ENCODE measurements at places on chromosomes 16 and 17.

GRCh38 chr16:87694441-87695125 is 71.2 kb downstream of the KLHDC4 start:
- no peak for DNase-seq

GRCh38 chr17:50440172-50440837 is 14.3 kb downstream of the ACSF2 start:
- no peak for DNase-seq

DNA sequence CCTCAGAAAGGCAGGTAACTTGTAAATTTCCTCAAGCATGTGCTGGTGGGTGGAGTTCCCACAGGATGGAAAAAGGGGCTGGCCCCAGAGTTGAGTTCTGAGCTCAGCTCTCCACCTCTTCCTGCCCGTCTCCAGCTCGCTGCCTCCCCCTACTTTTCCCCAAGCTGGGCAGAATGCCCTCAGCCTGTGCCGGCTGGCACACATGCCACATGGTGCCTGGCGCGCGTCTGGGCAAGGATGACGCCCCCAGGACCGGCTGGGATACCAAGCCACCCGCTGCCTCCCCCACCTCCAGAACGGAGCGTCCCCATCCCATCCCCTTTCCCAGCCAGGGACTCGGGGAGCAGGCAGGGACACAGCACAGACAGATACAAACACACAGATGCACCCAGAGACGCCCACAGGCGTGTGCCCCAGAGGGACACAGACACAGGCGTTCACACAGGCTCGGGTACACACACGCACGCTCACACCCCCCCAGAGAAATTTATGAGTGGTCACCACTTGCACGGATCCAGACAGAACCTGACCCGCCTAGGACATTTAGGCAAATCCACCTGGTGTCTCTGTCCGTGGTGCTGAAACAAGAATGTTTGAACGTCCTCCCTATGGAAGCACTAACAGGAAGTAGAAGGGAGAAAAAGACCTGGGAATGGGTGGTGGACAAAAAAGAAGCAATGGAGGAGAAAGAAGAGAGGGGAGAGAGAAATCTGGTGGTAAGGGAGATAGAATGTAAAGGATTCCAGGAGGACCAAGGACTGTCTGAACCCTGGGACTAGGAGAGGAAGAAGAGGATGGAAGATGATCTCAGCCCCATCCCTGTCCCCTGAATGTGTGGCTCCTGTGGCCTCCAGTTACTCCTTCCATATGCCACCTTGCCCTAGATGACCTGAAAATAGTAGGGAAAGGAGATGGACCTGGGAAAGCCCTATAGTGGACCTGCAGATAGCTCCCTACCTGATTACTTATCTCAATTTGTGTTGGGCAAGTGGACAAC is 15.5 kb downstream of the NEUROD2 start:
- no peak for DNase-seq

- no peak for DNase-seq
These were observed 457.9 kb upstream of the DYNLRB2 start for GRCh38 chr16:80082906-80083305.

GRCh38 chr16:27311448-27311830 is 2.3 kb upstream of the IL4R start:
- no peak for DNase-seq

DNA sequence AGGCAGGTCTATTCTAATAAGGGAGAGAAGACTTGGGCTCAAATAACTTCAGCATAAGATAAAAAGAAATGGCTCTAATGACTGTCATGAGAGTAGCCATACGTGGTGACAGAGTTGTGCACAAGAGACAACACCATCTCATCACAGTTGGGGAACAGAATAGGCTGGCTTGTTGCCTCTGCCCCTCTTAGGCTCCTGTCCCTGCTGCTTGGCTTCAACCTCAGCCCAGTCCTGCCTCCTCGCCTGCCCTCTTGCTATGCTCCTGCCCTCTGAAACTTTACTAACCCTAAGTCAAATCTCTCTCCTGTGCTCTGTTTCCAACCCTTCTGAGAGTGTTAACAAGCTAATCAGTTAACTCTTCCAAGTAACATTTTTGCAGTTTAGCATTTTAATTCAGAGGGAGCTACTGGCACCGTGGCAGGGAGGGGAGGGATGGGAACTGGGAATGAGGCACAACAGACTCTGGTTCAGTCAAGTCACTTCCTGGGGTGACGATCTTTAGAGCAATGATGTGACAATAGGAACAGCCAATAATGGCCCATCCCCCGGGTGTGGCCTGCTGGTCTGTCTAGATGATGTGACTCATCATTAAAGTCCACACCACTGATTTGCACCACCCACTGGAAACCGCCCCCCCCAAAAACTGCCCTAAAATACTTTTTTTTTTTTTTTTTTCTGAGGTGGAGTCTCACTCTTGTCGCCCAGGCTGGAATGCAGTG is 35.5 kb downstream of the DNAH17 start:
- DNase-seq = no peak

DNA sequence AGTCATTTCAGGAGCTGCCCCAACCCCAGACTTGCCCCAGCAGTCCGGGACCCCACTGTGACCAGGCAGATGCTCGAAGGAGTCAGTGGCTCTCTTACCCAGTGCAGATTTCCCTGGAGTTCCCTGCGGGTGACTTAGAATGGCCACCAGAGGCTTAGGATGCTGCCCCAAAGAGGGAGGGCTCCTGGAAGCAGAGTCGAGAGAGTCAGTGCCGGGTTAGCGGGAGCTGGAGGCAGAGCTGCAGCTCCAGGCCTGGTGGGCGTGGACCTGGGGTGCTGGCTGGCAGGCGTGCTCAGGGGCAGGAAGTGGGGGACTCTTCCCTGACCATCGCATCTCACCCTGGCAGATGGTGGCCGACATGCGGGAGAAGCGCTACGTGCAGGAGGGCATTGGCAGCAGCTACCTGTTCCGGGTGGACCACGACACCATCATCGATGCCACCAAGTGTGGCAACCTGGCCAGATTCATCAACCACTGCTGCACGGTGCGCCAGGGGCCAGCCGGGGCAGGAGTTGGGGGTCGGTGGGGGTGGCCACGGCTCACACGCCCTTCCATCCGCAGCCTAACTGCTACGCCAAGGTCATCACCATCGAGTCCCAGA is 1.6 kb upstream of the HSD3B7 start:
- DNase-seq = no peak

DNA sequence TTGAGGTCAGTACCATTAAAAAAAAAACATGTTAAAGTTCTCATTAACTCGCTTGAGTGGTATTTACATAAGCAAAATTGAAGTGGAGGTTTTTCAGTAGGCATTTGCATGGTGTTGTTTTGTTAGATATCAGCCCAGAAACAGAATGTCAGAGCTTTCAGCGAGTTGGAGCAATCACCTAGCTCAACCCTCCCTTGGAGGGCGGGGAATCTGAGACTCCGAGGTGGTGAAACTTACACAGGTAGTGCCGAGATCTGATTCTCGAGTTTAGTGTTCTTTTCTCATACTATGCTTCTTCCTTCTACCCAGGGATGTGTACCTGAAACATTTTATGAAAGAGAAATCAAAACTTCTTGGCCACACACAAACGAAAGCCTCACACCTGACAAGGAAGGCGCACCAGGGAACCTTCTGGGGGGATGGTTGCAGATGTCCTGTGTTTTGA is 6.6 kb downstream of the SEC14L1 start:
- DNase-seq = no peak

GRCh38 chr16:20084624-20085226 is 11.0 kb upstream of the GPR139 start:
- no peak for DNase-seq

- no peak for DNase-seq
These were observed 605 bp upstream of the ABAT start for GRCh38 chr16:8673611-8674412.

GRCh38 chr16:22685459-22685830 is 128.5 kb upstream of the HS3ST2 start:
- no peak for DNase-seq

DNA sequence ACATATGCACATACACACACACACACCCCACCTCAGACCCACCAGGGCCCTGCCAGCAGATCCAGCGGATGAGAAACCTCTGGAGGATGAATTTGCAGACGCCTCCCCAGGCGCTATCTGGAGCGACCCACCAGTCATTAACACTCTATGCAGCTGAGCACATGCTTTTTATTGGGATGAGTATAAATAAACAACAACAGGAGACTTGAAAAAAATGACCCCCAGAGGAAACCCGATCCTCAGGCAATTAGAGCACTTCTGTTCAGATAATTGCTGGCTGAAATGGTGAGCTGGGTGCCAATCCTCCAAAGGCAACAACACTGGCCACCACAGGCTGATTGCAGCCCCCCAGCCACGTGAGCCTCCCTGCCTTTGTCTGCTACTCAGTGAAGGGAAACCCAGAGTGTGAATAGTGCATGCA is 32.9 kb downstream of the DYNLRB2 start:
- DNase-seq = no peak

DNA sequence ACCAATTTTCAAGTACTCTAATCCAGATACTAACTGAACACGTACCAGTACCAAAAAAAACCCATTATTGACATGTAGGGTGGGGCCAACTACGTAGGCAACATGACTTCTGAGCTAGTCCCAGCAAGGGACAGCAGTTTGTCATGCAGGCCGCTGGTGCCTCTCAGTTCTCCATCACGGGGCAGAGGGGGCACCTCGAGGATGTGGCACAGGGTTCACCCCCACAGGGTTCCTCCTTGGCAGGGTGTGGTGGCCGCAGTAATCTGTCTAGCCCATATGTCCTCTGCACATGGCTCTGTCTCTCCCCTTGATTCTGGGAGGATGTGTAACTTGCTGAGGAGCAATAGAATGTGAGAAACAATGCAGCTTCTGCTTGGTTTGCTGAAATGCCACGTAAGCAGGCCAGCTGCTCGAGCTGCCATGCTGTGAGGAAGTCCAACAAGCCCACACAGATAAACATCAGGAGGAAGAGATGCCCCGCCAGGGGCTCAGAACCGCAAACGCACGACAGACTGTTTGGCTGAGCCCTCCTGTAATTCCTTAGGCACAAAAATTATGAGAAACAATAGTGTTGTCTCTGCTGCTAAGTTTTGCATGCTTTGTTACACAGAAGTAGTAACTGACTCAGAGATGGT is 62.4 kb downstream of the NT5M start:
- DNase-seq = no peak

- DNase-seq = peak; percentile 47
These were observed 204.5 kb upstream of the RPL38 start for GRCh38 chr17:73998653-73999645.

GRCh38 chr17:43599835-43600234 is 53.7 kb upstream of the ETV4 start:
- no peak for DNase-seq

DNA sequence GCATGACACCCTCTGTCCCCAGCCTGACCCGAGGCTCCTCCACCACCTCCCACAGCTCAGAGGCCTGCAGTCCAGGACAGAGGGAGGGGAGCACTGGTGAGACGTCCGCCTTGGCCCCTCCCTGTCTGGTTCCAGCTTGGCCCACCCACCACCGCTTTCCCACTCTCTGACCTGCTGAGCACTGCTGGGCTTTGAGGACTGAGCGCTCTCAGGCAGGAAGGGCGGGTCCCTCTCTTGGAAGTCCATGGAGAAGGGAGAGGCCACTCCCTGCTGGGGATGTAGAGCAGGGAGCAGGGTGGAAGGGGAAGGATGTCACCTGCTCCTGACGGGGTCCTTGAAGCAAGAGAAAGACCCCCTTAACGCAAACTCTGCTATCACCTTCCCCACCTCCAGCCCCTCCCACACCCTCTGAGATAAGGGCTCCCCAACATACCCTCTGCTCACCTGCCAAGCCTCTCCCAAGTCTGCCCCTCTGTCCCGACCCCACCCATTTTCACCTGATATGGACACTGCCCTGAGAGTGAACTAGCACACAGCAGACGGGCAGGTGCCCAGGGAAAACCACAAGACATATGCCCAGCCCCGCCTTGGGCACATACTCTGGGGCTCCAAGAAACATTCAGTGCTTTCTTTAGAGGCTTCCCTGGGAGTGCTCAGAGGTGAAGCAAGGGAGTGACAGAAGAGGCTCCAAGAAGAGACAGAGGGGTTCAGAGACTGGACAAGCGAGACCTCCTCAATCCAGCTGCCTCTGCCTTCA is 1.4 kb downstream of the OSBPL7 start:
- DNase-seq = no peak

DNA sequence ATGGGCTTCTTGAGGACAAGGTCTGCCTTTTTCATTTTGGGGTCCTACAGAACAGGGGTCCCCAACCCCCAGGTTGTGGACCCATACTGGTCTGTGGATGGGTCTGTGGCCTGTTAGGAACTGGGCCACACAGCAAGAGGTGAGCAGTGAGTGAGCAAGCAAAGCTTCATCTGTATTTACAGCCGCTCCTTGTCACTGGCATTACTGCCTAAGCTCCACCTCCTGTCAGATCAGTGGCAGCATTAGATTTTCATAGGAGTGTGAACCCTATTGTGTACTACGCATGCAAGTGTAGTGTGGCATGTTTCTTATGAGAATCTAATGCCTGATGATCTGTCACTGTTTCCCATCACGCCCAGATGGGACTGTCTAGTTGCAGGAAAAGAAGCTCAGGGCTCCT is 33.9 kb downstream of the ERN1 start:
- no peak for DNase-seq

DNA sequence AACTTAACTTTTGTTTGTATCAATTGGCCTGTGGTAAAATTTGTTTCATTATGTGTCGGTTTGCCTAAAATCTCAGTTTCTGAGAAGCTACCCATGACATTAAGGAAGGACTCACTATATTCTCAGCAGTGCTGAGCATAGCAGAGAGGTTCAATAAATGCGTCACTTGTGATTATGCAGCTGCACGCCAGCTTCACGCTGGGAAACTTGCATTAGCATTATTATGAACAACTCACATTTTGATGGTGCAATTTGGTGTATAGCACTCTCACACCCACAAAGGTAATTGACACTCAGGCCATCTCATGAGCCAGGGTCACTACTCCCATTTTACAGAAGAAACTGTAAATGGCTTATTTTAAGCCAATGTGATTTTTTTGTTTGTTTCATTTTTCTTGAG is 80.6 kb upstream of the SALL1 start:
- no peak for DNase-seq

- no peak for DNase-seq
These were observed 10.3 kb downstream of the ZNF18 start for GRCh38 chr17:11986942-11987329.

DNA sequence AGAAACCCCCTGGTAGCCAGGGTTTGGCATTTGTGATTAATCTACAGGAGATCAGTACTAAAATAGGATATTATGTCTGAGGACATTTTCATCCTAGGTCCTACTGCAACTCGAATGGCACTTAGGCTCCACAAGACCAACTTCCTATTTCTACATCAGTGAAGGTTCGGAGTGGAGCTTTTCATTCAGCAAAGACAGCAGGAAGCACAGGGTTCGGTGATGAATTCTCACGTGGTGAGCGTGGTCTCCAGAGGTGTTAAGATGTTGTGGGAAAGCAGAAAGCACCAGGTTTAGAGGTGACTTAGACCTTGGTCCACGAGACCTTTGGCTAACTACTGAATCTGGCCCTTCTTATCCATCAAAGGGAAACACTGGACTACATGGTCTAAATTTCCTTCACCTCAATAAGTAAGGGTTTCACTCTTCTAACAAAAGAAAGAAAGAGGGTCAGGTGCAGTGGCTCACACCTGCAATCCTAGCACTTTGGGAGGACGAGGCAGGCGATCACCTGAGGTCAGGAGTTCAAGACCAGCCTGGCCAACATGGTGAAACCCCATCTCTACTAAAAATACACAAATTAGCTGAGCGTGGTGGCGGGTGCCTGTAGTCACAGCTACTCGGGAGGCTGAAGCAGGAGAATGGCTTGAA is 13.9 kb upstream of the HELZ start:
- DNase-seq = no peak

Data from activated CD4-positive, alpha-beta T cell treated with anti-CD3 and anti-CD28 coated beads for 1 hour (primary cell).